ENCODE measurements at places on chromosomes 4 and X.

GRCh38 chrX:110003167-110004156 is 548 bp downstream of the TMEM164 start:
- DNase-seq: peak; percentile 4

- DNase-seq: no peak
Observed at GRCh38 chr4:18242919-18243693, 221.6 kb upstream of the LCORL start.

DNA sequence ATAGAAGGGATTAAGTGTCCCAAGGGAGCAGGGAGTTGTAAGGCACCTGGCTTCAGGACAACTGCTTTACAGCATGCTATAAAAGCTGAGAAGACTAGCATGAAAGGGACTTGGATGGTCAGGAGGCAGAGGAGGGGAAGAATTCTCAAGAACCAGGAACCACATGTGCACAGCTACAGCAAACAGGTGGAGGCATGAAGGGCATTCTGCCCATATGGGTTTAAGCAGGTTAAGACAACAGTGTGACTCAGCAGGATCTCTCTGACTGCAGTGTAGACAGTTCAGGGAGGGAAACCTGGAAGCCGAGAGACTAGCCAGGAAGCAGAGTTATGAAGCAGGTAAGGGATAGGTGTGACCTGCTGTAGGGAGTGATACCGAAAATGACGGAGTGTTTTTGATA is 117.0 kb downstream of the DHRSX start:
- no peak for DNase-seq

DNA sequence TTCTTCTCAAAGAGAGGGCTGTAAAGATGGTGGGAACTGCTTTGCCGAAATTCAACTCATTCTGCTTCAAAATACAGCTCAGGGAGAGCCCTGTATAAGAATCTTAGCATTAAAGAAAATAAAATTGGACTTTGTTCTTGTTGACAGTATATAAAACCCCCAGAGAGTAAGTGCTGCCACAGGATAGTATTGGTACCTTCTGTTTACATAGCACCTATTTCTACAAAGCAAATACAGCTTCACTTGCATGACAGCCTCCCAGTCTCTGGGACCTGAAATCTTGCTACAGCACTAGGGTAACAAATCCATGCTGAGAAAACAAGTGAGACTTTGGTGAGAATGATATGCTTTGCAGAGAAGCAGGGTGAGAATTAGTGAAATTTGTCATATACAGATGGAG is 428.6 kb downstream of the ADGRL3 start:
- no peak for DNase-seq

DNA sequence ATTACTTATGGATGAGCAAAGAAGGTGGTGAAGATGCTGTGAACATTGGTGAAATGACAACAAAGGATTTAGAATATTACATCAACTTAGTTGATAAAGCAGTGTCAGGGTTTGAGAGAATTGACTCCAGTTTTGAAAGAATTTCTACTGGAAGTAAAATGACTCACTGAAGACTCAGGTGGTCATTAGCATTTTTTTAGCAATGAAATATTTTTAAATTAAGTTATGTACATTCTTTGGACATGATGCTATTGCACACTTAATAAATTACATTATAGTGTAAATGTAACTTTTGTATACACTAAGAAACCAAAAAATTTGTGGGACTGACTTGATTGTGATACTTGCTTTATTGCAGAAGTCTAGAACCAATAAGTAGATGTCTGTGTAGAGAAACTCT is 56.9 kb downstream of the USO1 start:
- no peak for DNase-seq

- no peak for DNase-seq
Observed at GRCh38 chr4:61851126-61851525, 651.0 kb downstream of the ADGRL3 start.

GRCh38 chr4:6857009-6857882 is 52.4 kb upstream of the TBC1D14 start:
- DNase-seq: peak; percentile 77

DNA sequence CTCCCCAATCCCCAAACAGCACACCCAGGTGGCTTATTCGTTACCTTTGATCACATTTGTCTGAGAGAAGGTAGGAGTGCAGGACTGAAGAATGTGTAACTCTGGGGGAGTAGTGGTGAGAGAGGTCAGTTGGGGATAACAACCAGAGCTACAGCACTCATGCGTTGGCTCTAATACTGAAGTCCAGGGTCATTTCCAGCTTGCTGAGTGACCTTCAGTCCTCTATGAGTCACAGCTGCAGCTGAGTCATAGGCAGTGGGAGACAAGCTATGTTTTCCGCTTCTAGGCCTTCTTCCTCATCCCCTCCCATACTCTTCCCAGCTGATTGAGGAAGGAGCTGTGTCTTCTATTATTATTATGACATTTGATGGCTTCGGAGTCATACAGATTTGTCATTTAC is 31.6 kb upstream of the CT47C1 start:
- peak; percentile 68 for DNase-seq

DNA sequence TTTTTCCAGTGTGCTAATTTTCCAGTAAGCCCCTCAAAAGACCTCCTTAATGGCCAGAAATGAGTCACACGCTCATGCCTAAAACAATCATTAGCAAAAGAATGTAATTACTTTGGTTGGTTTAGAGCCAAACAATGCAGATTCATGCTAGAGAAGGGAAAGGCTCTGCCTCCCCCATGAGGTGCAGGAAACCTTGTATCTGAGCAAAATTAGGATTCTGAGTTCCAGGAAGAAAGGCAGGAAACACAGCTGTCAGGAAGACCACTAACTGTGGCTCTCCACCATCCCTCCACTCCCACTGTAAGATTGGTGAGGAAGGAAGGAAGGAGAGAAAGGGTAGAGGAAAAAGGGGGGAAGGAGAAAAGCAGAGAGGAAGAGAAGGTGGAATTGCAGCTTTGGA is 104.9 kb upstream of the DHX15 start:
- no peak for DNase-seq

DNA sequence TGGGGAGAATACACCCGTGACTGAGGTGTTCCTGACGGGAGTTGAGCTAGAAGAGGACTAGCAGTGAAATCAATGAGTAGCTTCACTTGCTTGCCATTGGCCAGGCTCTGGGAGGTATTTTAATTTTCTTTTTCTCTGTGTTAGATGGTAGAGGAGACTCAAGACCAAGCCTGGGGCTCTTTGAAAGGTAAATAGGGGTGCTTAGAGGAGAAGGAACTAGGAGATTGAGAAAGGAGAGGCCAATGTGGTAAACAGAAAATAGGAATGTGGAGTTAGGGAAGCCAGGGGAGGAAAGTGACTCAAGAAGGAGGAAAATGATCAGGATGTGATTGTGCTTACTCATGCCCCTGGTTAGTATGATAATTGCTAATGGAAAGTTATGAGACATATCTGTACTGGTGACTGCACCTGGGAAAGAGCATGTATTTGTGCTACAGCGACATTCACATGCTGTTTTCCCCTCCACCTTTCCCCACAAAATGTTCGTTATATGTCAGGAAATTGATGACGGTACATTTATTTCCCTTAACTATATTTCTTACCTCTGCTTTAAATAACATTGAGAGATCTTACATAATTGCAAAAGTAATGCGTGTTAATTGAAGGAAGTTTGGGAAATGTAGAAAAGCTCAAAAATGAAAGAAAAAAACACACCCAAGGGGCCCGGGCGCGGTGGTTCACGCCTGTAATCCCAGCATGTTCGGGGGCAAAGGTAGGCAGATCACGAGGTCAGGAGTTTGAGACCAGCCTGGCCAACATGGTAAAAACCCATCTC is 16.9 kb upstream of the LRBA start:
- peak; percentile 52 for DNase-seq

DNA sequence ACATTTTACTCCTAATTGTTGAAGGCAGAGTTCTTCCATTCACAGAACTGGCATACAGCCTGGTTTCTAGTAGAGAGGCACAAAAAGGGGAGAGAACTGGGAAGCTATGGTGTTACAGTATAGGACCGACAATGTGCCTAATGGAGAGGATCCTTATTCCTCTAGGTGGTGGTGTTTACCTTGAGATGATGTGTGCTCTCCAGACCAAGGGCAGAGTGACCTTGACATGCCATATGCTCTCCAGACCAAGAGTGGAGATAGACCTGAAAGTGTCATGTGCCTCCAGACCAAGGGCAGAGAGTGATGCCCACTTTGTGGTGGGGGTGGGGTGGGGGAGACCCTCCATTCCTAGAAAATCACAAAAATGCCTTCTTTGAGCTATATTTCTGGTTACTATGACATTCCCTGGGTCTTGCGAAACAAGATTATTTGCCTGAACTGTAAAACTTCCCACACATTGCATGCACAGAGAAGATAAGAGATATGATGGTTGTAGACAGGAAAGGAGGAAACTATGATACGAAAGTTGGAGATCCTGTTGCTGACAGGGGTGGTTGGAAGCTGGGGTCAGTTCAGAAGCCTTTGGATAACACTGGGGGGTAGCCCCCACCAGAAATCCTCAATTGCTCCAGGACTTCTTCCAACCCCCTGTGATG is 119.7 kb downstream of the TEX13C start:
- DNase-seq: no peak

DNA sequence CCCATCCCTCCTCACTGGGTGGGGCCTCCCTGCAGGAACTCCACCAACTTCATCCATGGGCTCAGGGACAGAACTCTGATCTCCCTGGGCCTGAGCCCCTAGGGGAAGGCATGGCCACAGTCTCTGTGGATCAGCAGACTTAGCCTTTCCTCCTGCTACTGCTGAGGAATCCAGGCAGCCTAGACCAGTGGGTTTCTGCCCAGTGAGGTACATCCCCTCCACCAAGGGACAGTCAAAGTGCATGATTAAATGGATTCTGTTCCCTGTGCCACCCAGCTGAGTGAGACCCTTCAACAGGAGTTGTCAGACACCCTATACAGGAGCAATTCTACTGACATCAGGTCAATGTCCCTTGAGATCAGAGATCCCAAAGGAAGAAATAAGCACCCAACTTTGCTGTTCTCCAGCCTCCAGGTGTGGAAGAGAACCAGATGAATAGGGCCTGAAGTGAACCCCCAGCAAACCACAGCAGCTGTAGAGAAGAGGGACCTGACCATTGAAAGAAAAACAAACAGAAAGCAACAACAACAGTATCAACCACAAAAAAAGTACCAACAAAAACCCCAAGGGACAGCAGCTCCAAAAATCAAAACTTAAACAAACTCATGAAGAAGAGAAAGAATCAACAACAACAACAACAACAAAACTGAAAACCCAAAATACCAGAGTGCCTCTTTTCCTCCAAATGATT is 84.8 kb downstream of the CHIC1 start:
- no peak for DNase-seq

DNA sequence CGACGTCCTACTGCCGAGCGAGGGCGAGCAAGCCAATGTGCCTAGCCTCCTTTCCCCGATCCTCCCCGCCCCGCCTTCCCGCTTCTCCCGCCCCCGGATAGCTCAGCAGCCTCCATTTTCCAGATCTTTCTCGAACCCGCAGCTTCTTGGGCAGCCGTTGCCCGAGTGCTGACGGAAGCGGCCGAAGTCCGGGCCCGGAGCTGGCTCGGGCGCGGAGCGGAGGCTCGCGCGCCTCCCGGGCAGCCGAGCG is 172 bp upstream of the HSPA4L start:
- peak; percentile 78 for DNase-seq

GRCh38 chrX:46072791-46073190 is 472.4 kb downstream of the ZNF674 start:
- no peak for DNase-seq

GRCh38 chr4:78545275-78546246 is 6.0 kb upstream of the ANXA3 start:
- no peak for DNase-seq

GRCh38 chr4:124803641-124804040 is 91.1 kb upstream of the ANKRD50 start:
- no peak for DNase-seq

- no peak for DNase-seq
Observed at GRCh38 chr4:141330616-141331015, 109.9 kb downstream of the ZNF330 start.

DNA sequence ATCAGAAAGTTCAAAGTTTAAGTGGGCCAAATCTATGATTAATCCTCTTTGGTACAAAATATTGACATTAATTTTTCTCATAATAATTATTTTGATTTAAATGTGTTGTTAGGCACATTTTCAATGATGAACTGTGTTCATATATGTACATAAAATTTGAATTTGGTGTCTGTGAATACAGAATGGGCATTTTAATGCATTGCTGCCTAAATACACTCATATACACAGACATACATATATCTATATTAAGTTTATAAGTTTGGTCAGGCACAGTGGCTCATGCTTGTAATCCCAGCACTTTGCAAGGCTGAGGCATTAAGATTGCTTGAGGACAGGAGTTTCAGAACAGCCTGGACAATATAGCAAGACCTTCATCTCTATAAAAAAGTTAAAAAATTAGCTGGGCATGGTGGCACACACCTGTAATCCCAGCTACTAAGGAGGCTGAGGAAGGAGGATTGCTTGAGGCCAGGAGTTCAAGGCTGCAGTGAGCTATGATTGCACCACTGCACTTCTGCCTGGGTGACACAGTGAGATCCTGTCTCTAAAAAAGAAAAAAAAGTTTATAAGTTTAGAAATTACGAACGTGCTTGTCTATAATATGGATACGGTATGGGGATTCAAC is 12.3 kb upstream of the BMP2K start:
- DNase-seq: no peak

DNA sequence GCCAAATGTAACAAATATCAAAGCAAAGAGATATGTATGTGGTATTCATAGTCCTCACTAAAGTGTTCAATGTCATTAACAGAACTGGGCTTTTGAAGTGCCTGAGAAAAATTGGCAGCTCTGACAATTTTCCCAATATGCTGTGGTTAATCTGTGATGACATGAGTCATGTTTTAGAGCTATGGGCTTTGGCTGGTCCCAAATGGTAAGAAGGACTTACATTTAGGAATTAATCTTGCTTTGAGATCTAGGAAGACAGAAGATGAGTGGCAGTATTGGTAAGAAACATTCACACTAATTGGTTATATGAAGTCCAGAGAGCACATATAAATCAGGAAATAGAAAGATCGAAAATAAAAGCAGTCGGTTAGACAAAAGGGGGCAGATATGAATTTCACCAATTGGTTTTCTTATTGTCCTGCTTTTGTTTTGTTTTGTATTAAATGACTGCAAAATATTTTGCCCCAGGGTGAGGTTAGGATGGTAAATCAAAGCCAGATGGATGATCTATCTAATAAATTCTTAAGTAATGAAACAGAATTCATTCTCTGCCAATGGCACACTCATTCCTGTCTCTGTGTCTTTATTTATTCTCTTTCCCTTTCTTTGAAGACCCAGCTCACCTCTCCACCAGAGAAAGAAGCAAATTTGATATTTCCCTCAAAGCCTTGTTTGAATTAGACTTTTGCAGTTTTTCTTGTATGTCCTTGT is 993.1 kb downstream of the RPA4 start:
- peak; percentile 39 for DNase-seq

DNA sequence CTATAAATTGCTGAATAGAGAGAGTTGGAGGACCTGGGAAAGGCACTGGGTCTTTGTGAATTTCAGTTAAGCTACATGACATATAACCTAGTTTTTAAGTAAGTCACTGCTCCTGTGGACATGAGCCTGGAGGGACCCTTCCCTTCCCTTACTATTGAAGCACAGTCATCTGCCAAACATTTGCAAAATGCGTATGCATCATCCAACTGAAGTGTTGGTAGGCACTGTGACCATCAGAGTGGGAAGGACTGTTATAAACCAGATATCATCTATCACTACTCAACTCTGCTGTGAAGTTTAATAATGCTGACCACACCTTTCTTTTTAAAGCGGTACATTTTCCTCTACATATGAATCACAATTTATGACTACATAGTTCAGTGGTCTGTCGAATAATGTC is 5.2 kb downstream of the GABRA3 start:
- DNase-seq: no peak
